ENCODE measurements at places on chromosomes 2 and 18.

GRCh38 chr2:132542953-132543569, 126.5 kb downstream of the GPR39 start:
- DNase-seq = no peak

- DNase-seq = no peak
Observed at GRCh38 chr18:76374330-76375281, 120.4 kb downstream of the ZNF516 start.

GRCh38 chr2:36409935-36410334, 54.4 kb downstream of the CRIM1 start:
- no peak for DNase-seq

- no peak for DNase-seq
Observed at GRCh38 chr2:135271006-135271405, 218.9 kb downstream of the RAB3GAP1 start.

GRCh38 chr2:151481744-151482143, 72.0 kb downstream of the RIF1 start:
- DNase-seq = no peak

- DNase-seq = no peak
Observed at GRCh38 chr2:199734651-199735050, 116.3 kb downstream of the FTCDNL1 start.

DNA sequence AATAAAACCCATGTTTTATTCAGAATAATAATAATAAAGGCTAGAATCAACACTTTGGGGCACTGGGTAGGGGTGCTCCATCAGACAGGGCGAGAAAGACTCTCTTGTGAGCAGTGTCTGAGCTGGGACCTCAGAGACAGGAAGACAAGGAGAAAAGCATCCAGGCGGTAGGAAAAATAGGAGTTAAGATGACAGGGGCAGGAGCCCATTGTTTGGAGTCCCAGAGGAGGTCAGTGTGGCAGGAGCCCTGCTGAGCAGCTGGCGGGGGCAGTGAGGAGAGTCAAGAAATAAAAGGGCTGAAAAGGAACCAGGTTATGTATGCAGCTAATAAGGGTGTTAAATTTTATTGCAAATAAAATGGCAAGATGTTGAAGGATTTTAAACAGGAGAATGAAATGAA, 457.4 kb downstream of the FBXO15 start:
- no peak for DNase-seq

GRCh38 chr18:44423814-44424644, 256.7 kb upstream of the SETBP1 start:
- DNase-seq = no peak

DNA sequence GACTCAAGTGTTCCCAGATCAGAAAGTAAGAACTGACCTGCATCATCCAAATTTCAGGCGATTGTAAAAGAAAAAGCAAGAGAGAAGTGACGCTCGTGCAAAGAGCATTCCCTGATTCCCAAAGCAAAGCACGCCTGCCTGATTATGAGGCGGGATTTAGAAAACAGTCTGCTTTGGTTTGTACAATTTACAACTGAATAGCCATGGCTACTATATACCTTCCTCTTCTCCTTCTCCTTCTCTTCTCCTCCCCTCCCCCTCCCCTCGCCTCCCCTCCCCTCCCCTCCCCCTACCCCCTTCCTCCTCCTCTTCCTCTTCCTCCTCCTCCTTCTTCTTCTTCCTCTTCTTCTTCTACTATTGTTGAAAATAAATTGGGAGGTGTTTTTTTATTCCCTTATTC, 782.9 kb downstream of the GALR1 start:
- DNase-seq = no peak

GRCh38 chr2:3785890-3786273, 82.5 kb downstream of the DCDC2C start:
- no peak for DNase-seq

All from AG08396 (cell line).